Activated T-helper 1 cell treated with anti-CD3 and anti-CD28 coated beads, Interleukin-2, amount 50 U/mL, for 16 hours (primary cell): ENCODE measurements at places on chromosomes 7 and 10.

GRCh38 chr7:122136078-122136477, 8.0 kb downstream of the AASS start:
- DNase-seq: no peak

- no peak for DNase-seq
Measured at GRCh38 chr7:29453021-29453420, 110.6 kb upstream of the PRR15 start.

GRCh38 chr10:96842896-96843723, 11.0 kb downstream of the LCOR start:
- no peak for DNase-seq

GRCh38 chr10:86960003-86960862, 1.8 kb downstream of the SNCG start:
- DNase-seq: no peak

DNA sequence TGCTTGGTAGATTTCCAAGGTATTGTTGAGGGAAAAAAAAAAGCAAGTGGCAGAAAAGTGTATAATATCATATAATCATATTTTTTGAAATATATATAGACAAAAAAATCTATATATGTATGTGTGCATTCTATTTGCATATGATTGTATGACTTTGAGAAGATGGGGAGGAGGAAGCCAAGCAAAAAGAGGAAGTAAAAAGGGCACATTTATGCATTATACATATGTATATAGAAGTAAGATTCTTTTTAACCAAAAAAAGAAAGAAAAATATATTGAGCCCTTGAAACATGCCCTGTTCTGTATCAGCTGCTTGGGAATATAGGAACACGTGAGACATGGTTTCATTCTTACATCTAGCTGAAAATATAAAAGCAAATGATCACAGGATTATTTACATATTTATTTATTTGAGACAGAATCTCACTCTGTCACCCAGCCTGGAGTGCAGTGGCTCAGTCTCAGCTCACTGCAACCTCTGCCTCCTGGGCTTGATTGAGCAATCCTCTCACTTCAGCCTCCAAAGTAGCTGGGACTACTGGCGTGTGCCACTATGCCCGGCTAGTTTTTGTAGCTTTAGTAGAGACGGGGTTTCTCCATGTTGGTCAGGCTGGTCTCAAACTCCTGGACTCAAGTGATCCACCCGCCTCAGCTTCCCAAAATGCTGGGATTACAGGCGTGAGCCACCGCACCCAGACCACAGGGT, 18.0 kb upstream of the SLF2 start:
- no peak for DNase-seq

DNA sequence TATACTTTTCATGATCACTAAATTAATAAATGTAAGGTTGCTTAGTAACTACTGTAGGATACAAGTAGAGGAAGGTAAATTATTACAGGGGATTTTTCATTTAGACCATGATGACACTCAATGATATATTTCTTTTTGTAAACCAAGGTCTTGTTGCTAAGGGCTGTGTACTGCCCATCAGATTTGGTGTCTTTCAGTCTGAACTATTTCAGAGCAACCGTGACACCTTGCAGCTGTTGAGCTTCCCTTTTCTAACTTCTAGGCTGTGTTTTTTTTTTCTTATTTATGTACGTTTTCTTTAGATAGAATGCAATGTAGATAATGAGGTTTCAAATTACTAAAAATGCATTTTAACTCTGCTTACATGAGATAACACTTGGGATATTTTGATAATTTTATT, 292.0 kb upstream of the MBL2 start:
- no peak for DNase-seq

DNA sequence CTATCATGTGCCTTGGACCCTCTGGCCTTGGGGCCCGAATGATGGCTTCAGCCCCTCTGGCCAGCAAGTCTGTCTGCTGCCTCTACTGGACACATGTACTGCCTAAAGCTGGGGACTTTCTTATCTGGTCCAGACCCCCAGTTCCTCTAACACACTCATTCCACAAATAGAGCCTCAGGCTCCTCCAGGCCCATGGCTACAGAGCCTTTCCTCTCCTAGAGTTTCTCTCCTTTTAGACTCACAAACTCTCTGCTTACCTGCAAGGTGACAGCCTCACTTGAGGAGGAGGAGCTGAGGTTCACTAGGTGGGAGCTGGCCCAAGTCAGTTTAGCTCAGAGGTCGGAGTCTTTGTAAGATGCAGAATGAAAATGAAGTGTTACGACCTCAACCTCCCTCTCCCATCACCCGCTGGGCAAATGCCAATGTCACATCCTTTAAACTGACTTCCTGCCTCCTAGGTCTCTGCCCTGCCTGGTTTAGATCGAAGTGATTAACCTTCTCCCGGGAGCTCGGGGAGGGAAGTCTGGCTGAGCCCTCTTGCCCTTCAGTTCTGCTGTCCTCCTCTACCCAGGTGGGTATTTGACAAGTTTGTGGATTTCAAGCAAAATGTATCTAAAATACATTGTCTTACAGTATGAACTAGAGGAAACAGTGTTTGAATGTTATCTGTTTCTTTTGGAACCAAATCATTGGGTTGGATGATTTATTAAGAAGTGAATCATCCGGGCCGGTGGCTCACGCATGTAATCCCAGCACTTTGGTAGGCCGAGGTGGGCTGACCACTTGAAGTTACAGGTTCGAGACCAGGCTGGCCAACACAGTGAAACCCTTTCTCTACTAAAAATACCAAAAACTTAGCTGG, 71.9 kb upstream of the TNS3 start:
- DNase-seq: no peak

DNA sequence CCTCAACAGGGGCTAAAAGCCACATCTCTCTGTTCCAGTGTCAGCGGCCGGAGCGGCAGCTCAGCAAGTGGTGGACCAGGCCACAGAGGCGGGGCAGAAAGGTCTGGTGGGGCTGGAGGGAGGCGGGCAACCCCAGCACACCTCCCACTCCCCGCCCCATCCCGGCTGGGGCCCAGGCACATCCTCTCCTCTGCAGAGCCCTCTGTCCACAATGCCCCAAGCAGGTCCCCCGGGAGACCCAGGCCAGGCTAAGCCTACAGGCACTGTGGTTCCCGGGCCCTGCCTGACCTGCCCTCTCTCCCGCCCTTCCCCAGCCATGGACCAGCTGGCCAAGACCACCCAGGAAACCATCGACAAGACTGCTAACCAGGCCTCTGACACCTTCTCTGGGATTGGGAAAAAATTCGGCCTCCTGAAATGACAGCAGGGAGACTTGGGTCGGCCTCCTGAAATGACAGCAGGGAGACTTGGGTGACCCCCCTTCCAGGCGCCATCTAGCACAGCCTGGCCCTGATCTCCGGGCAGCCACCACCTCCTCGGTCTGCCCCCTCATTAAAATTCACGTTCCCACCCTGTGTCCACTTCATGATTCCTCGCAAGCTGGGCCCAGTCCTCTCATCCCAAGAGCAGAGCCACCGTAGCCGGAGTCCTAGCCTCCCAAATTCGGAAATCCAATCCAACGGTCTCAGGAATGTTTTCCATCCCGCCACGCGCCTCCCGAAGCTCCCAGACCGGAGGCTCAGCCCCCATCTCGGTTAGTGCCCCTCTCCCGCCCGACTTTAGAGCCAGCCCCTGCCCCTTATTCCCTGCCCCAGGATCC, 2.1 kb downstream of the ADIRF start:
- no peak for DNase-seq

GRCh38 chr10:61108915-61109314, 164.9 kb upstream of the RHOBTB1 start:
- no peak for DNase-seq

- DNase-seq: no peak
Measured at GRCh38 chr10:97738616-97739015, 1.7 kb downstream of the ZFYVE27 start.

DNA sequence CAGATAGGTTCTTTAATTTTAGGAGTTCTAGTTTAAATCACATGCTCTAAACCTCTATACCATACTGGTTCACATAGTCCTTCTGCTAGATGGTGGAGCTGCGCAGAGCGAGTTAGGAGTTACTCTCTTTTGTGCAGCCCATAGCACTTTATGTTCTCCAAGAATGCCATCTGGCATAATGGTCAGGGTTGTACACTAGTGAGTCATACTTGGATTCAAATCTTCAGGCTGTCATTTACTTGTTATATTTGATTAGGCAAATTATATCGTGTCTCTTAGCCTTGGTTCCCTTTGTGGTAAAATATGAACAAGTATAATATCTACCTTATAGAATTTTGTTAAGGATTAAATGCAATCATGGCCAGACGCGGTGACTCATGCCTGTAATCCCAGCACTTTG, 1078.3 kb downstream of the NRG3 start:
- DNase-seq: no peak

DNA sequence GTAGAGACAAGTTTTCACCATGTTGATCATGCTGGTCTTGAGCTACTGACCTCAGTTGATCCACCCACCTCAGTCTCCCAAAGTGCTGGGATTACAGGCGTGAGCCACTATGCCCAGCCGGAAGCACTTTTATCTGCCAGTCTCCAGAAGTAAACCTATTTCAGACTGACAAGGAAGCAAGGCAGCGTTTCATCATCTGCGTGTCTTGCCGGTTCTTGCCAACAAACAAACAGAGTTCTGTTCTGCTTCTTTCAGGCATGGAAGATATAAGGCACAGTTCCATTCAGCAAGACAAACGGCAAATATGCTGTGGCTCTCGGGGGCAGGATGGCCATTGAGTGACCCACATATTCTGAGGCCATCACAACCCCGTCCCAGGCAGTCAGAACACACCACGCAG, 15.5 kb upstream of the LARP4B start:
- DNase-seq: no peak

- no peak for DNase-seq
Measured at GRCh38 chr10:26222563-26222962, 6.0 kb downstream of the GAD2 start.

- DNase-seq: no peak
Measured at GRCh38 chr7:142546452-142546851, 202.8 kb upstream of the PRSS1 start.

DNA sequence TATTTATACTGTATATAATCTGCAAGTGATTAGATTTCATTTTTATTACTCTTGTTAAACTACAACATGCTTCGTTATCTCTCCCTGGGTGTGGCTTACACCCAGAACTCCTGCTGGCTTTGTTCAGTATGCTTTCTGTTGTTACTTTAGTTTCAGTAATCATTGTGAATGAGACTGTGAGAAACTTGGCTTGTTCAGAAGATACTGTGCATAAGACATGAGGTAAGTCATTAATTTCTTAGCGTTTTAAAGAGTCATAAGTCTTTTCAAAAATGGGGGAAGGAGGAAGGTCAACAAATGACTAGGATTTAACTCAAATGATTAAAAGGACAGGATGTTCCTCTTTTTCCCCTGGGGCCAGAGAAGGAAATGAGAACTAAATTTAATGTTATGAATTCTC, 11.6 kb upstream of the ADD3 start:
- no peak for DNase-seq

DNA sequence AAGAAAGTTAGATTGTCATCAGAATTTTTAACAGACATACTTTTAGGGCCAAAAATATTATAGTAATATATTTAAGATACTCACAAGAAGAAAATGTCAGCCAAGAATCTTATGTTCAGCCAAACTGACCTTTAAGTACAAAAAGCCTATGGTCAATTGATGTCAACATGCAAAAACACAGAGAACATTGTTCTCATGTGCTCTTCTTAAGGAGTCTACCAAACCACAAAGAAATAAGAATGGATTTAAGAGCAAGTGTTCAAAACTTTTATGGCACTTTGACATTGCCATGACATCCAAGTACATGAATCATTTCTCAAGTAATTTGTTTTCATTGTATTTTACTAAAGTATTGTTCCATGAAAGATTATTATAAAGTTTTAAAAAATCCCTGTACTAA, 180.4 kb downstream of the TMEM26 start:
- no peak for DNase-seq

DNA sequence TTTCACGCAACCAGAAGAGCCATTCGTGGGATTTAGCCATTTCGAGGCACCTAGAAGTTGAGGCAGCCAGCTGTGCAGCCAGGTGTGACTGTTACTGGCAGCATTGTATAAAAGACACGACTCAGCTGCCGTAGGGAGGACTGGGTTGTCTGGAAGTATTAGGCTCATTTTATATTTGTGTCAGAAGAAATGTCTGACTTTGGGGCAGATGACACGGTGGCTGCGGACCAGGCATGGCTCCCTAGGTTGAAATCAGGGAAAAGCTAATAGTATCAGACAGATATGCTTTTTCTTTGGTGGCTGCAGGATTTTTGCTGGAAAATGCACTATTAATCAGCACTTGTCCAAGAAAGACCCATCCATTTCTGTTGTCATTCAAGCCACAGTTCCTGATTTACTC, 4.2 kb upstream of the DPYSL4 start:
- no peak for DNase-seq

DNA sequence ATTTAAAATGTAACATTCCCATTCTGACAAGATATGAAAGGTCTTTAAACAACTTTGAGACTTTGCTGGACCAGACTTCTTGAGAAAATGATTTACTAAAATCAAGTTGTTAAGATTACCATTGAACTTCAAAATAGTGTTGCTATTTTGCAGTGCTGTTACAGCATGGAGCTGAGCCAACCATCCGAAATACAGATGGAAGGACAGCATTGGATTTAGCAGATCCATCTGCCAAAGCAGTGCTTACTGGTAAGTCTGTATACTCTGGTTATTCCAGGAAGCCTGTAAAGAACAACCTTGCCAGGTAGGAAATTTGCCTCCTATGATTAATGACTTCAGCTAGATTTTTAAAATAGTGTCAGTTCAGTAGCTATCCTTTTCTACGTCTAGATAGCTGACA, 18.8 kb downstream of the TNKS2 start:
- DNase-seq: no peak

DNA sequence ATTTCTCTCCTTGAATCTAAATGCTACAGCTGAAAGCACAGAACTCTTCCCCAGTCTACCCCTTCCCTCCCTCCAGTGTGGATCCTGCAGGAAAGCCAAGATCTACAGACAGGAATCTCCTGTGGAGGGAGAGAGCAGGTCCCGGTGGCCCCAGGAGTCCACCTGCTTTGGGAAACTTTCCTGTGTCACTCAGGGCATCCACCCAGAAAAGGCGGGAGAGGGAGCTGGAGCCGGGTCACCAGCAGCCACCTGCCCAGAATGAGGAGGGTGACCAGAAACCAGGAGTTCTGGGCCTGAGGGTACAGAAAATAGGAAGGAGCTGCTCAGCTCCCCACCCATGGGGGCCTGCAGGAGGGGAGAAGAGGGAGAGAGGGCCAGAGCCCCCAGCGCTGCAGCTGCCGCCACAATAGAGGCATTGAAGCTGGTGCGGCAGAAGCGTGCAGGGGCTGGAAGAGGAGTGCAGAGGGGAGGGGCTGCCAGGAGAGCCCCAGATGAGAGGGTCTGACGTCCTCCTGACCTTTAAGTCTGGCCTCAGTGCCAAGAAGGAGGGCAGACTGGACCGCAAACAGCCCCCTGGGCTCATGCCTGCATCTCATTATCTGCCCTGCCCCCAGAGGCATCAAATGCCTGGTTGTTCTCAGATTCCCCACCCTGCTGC, 56.3 kb upstream of the TMEM72 start:
- no peak for DNase-seq
